ENCODE measurements at places on chromosomes 1 and 21.

DNA sequence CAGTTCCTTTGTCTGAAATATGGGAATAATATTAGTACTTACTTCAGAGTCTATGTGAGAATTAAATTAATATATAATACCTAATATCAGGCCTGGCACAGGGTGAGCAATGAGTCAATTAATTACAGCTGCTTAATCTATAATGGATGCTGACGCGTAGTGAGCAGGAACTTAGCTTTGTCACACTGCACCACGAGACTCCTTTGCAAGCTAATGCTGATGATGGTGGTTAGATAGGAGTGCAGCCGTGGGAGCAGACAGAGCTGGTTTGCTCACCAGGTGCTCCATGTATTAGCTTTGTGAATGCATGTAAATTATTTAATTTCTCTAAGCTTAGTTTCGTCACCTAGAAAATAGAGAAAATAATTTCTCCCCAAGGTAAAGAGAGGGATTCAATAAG, 35.1 kb downstream of the KCNJ15 start:
- no peak for DNase-seq

GRCh38 chr1:229495782-229496181, 12.4 kb downstream of the NUP133 start:
- no peak for DNase-seq

DNA sequence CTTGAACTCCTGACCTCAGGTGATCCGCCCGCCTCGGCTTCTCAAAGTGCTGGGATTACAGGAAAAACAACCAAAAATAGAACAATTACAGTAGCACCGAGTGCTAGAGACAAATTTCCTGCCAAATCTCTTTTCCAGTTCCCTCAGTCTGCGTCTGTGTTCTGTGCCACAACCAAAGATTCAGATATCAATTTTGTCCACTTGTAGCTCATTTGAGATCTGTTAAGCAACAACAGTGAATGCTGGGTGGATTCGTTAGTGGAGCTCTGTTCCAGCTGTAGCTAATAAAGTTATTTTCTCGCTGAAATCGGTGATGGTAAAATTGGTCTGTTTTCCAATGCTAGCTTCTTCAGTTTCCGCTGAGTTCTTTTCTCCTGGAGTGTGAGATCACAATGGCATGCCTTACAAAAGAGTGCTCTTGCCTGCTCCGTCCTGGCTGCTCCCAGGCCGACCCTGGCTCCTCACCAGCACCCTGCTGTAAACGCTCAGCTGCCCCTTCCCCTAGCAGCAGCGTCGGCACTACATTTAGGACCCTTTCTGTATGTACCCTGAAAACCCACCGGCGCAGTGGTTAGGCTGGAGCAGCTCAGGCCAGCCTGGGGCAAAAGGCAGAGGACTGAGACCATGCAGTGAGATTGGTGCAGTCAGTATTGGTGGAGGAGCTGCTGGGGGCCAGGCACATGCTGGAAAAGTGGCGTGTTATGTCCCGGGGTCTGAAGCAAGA, 395.4 kb downstream of the KIF26B start:
- DNase-seq = no peak

DNA sequence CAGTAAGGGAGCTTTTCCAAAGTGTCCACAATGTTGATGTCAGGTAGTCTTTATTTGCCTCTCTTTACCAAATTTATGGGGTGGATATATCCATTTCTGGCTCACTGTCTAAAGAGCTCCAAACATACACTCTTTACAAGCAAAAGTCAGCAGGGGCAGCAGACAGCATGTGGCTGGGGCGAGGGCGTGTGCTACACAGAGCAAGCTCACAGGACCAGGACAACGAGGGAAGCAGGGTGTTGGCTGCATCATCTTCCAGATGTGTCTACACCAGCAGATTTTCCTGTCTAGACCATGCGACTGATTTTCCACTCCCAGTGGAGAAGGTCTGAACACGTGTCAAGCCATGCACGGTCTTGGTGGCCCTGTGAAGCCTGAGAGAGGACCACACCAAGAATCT, 123.8 kb downstream of the TRABD2B start:
- DNase-seq = no peak

DNA sequence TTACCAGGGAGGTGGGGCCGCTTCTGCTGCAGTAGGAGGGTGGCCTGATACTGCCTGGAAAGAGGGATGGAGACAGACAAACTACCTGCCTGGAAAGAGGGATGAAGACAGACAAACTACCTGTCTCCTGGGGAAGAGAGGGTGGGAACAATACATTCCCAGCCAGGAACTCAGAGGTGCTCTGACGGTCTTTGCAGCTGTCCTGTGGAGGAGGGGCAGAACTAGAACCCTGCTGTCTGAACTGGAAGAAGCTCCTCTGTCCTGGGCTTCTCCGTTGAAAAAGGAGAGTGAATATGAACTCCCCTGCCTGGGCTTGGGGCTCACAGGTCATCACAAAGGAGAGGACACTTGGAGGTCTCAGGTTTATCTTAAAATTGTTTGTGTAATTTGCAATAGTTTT, 40.3 kb upstream of the ETV3 start:
- no peak for DNase-seq

- DNase-seq = peak; percentile 20
These were observed 138.3 kb downstream of the CLEC20A start for GRCh38 chr1:178358456-178358855.

- DNase-seq = no peak
These were observed 81.2 kb downstream of the SMYD3 start for GRCh38 chr1:246425895-246426294.

DNA sequence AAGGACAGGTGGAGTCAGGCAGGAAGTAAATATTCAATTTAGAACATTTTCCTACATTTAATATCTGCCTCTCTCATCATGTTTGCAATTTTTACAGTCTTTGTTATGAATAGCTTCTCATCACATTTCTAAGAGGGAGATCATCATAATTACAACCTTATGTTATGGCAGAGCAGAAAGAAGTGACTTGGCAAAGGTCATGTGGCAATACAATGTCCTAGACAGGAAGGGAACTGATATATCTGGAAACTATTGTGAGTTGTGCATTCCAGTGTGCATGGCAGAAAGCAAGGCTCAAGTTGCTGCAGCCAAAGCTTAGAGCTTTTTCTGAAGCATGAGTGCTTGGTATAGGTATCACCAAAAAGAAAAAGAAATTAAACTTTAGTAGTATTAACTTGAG, 43.8 kb upstream of the PRRX1 start:
- DNase-seq = no peak

DNA sequence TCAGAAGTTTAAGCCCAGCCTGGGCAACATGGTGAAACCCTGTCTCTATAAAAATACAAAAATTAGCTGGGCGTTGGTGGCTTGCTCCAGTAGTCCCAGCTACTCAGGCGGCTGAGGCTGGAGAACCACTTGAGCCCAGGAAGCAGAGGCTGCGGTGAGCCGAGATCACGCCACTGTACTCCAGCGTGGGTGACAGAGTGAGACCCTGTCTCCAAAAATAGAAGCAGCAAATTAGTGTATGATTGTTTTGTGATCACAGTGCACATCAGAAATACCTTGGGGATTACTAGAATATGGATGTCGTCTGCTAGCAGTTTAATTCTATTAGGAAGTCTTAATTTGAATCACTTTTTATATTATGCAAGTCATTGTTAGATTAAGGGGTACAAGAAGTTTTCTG, 59.0 kb downstream of the ZBTB17 start:
- no peak for DNase-seq

DNA sequence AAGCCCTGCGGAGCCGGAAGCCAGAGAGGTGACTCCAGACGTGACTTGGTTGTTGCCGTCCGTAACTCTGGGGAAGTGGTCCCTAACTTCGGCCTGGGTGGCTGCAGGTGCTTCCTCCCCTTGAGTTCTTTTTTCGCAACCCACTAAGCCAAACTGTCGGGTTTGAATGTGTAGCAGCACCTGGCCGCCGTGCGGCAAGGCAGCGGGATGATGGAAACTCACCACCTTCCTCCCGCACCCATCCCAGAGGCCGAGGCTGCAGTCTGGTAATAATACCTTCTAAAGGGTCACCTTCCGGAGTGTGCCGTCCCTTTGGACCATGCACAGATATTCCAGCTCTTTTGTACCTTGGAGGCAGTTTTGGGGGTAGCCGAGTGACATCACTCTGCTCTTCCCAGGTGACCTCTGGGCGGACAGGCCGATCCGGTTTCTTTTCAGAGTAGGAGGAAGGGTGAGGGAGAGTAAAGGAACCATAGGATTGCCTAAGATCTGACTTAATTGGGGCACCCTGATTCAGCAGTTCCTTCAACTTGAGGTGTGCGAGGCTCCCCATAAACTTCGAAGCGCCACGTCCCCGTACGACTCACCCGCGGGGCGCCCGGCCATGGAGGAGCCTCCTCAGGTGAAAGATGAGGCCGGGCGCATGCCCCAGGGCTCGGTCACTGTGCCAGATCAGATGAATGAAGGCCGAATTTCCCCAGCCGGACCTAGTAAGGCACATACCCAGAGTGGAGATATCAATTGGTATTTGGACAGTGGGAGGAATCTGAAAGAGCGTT, 1.0 kb downstream of the KCNK1 start:
- no peak for DNase-seq

GRCh38 chr1:180898441-180899219, 14.1 kb upstream of the KIAA1614 start:
- DNase-seq = no peak

- no peak for DNase-seq
These were observed 1.1 kb upstream of the POU3F1 start for GRCh38 chr1:38047603-38048141.

DNA sequence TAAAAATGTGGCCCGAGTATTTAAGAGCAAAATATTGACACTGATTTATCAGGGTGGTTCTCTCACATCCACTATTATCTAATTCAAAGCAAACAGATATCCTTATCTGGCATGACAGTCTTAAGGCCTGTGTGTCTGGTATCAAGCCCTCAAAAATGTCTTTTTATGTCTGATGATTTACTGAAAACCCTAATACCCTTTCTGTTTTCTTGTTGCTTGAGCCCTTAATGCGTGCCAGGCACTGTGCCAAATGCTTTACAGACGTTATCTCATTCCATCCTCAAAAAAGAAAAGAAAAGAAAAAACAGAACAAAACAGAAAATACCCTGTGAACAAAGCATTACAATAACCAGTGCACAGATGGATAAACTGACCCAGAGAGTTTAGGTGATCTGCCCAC, 5.7 kb downstream of the DUSP23 start:
- DNase-seq = no peak

- DNase-seq = peak; percentile 98
These were observed at the start of gene DIP2A for GRCh38 chr21:46458315-46459023. Gene DIP2A (plus strand): TSS chr21:46458891. CDS start chr21:46459132, 241 bp downstream.

DNA sequence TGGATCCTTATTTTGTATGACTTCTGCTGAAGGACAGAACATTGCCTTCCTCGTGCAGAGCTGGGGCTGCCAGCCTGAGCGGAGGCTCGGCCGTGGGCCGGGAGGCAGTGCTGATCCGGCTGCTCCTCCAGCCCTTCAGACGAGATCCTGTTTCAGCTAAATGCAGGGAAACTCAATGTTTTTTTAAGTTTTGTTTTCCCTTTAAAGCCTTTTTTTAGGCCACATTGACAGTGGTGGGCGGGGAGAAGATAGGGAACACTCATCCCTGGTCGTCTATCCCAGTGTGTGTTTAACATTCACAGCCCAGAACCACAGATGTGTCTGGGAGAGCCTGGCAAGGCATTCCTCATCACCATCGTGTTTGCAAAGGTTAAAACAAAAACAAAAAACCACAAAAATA, 27.5 kb upstream of the KDM4A start:
- DNase-seq = no peak

Data from NCI-H226 (cell line).